AG04449 (cell line): ENCODE measurements at places on chromosomes 2 and 18.

DNA sequence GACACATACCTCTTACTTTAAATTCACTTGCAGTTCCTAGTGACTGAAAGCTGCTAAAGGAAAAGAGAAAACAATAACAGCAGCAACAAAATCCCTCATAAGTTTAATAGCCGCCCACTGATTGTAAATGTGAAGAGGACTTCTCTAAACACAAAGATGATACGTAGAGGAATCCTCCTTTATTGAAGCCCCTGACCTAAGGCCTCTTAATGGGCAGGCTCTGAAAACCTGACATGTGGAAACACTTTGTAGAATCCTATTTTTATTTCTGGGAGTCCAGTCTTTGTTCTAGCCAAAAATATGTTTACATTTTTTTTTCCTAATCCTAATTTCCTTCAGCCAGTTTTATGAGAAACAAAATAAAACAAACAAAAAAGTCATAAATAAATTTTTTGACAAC lies 1277.7 kb upstream of the CELF4 start:
- no peak for DNase-seq

DNA sequence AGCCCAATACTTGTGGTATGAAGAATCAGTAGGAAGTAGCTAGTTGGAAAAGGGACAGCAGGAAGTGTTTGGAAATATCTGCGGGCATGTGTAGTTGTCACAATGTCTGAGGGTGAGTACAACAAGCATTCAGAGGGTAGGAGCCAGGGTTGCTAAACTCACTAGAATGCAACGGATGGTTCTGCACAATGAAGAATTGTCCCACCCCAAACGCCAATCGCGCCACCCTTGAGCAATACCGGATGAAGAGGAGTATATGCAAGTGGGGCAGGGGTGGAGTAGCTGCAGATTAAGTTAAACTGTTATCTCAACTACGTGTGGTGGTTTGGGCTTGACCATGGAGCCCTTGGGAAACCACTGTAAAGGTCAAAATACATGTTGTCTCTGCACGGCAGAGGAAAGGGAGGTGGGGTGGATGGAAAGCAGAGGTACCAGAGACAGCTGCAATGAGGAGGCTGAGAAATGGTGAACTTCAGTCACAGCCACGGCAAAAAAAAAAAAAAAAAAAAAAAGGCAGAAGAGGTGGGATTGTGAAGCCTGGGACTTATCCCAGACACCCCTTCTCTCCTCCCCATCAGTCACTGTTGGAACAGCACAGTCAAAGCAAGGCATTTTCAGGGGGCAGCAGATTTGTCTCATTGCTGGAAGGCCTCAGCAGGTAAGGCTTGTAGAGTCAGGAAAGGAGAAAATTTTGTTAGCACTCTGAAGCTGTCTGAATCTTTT lies 5.2 kb downstream of the CCL20 start:
- no peak for DNase-seq

GRCh38 chr2:74625658-74626425 lies 22.3 kb downstream of the M1AP start:
- DNase-seq: no peak

GRCh38 chr18:48814490-48815178 lies 136.1 kb downstream of the SMAD7 start:
- DNase-seq: no peak

GRCh38 chr2:204583773-204584172 lies 38.5 kb downstream of the PARD3B start:
- no peak for DNase-seq

- DNase-seq: peak; percentile 4
These were observed 688.4 kb upstream of the PIK3C3 start for GRCh38 chr18:41266616-41267015.

- DNase-seq: no peak
These were observed 29.7 kb downstream of the C2orf42 start for GRCh38 chr2:70161069-70161534.

- no peak for DNase-seq
These were observed 70.0 kb downstream of the CAPN13 start for GRCh38 chr2:30737326-30737610.

GRCh38 chr2:10329880-10330699 lies 27.4 kb downstream of the HPCAL1 start:
- no peak for DNase-seq

DNA sequence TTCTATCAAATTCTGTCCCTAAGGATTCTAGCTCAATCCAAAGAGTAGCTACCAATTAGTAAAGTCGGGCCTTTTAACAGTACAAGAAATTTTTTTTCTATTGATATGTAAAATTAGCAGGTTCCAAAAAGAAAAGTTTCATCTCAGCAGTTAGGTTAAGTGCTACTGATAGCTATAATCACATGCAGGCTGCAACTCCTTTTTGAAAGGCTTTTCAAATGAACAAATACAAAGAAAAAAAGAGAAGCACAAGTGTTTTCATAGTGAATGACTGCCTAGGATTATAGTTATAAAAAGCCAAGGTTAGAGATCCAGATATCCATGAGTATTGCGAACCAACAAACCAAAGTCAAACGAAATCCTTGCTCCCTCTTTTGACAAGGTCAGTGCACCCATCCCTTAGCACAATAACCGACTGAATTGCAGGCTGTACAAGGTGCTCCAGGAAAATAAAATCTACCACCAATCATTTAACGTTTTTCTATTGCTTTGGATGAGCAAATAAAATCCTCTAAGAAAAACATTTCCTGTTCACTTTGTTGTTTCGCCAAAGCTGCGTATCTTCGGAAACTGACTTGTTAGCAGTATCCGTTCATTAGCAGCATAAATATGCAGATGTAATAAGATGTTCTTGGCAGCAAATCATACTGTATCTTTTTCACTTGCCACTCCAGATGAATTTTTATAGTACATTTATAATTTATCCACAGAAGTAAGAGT lies 100.2 kb downstream of the SRBD1 start:
- DNase-seq: no peak

DNA sequence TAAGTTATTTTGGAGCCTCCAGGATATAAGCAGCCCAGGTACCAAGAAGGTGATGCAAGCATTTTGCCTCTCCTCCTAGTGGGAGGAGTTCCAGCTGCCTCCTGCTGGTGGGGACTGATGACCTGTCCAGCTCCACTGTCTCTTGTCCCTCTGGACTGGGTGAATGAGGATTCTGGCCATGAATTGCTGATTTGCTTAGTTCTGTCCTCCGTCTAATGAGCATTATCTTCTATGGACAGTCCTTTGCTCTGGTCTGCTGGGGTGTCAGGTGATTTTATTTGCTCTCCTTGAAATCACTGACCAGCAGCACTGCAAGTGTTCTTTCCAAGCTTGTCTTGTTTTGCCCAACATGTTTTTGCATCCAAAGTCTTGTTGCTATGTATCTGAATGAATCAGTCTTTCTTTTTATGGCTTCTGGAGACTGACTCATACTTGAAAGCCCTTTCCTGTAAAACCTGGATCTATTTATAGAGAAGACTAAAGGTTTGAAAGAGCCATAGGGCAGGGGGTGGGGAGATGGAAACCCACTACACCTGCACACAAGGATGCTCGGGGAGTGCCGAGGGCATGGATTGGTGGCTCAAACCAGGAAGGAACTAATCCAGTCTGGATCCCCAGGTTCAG lies 40.5 kb upstream of the EFHD1 start:
- peak; percentile 57 for DNase-seq
